Kidney tubule cell (primary cell): ENCODE measurements at places on chromosomes 4 and X.
A peak's percentile ranks its signal among the peaks of the same experiment; 100 is the strongest.

- DNase-seq, result peak; percentile 54
Observed at GRCh38 chr4:7752649-7753048, 187.0 kb downstream of the AFAP1 start.

- no peak for DNase-seq
Observed at GRCh38 chr4:181601103-181601502, 642.1 kb upstream of the TENM3 start.

GRCh38 chrX:48458711-48459110 lies 11.3 kb downstream of the SLC38A5 start:
- no peak for DNase-seq

DNA sequence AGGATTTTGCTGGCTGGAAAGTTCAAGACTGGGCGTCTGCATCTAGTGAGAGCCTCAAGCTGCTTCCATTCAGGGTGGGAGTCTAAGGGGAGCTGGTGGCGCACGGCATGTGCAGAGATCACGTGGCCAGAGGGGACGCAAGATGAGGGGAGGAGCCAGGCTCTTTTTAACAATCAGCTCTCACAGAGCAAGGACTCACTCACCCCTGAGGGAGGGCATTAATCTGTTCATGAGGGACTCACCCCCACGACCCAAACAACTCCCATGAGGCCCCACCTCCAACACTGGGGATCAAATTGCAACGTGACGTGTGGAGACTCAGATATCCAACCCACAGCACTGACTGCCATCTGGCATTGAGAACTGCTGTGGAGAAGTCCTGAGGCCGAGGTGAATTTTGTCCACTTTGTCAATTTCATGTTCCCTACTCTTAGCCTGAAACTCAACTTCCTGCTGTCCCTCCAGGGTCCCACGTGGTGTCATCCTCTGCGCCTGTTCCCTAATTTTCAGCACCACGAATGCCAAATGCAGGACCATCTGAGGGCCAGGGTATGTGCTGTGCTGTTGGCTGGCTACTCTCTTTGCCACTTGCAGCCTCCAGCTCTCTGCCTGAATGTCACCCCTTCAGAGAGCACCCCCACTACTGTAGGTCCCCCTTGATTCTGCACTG lies 5.6 kb downstream of the ZFP92 start:
- no peak for DNase-seq

- no peak for DNase-seq
Observed at GRCh38 chrX:130418740-130419139, 17.0 kb downstream of the RBMX2 start.

DNA sequence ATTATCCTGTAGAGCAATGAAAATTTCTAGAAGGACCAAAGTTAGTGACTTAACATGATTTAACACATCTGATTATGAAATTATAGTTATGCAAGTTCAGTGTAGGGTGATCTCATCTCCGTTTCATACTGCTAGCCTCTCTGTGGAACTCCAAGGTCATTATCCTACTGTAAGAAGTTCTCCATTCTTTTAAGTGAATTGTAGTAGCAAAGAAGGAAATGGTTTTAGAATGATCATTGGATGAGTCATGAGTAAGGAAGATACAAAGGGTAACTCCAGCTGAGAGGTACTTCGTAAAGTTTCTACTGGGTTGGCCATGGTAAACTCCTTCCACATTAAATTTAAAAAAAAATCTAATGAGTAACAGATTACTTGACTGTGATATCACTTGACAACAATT lies 215.0 kb upstream of the GIMD1 start:
- peak; percentile 97 for DNase-seq

DNA sequence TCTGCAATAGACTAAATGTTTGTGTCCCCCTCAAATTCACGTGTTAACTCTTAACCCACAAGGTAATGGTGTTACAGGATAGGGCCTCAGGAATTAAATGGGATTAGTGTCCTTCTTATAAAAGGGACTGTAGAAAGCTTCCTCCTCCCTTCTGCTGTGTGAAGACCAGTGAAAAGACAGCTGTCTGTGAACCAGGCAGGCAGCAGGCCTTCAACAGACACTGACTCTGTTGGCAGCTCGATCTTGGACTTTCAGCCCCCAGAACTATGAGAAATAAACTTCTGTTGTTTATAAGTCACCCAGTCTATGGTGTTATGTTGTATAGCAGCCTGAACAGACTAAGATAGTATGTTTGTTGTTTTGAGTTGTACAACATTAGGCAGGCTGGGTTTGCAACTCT lies 208.1 kb downstream of the GBA3 start:
- DNase-seq, result no peak

DNA sequence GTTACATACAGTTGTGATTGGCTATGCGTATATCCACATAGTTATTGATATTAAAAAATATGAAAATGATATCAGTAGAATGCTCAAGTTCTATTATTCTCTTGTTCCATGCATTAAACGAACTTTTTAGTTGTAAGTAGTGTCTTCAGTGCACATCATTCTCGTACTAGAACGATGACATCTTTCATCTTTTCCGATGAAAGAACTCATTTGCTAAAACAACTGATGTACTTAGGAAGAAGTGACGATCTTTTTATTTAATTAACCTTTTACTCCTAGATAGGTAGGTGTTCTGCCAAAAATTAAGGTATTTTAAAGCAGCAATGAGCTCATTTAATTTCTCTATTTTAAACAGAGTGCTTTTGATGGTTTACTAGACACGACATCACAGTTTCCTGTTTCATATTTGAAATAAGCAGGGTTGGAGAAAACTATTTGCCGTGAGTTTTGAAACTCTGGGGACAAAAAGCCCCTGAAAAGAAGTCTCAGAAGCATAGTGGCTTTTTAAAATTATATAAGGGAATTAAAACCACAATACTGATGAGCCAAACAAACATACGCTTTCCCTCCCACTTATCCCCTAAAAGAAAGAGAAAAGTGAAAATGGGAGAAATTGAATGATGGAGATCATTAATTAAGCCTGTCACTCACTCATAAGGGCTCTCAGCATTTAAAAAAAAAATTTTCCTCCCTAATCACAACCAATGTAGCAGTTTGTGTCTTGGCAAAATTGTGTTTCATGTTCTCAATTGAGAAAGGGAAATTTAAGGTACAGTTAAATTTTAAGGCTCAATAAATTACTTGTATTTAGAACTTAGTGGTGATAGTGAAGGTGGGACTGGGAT lies 25.6 kb downstream of the SPRY1 start:
- DNase-seq, result no peak

- peak; percentile 29 for DNase-seq
Observed at GRCh38 chrX:155148724-155149537, 67.3 kb upstream of the VBP1 start.

DNA sequence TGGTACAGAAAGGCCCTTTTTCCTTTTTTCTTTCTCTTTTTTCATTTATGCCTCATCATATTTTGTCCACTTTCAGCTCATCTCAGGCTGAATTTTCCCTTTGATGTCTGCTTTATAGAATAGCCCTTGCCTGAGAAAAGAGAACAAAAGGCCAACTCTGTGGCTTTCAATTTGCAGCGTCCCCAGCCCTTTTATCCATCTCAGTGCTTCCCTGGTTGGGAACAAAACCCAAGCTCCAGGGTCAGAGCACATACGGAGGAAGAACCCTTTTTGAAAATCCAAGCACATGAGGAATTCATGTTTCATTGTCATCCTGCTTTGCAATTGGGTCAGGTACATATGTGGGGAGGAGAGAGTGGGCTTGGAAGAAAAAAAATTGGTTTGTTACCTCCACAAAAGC lies 47.5 kb downstream of the TMEM164 start:
- no peak for DNase-seq

DNA sequence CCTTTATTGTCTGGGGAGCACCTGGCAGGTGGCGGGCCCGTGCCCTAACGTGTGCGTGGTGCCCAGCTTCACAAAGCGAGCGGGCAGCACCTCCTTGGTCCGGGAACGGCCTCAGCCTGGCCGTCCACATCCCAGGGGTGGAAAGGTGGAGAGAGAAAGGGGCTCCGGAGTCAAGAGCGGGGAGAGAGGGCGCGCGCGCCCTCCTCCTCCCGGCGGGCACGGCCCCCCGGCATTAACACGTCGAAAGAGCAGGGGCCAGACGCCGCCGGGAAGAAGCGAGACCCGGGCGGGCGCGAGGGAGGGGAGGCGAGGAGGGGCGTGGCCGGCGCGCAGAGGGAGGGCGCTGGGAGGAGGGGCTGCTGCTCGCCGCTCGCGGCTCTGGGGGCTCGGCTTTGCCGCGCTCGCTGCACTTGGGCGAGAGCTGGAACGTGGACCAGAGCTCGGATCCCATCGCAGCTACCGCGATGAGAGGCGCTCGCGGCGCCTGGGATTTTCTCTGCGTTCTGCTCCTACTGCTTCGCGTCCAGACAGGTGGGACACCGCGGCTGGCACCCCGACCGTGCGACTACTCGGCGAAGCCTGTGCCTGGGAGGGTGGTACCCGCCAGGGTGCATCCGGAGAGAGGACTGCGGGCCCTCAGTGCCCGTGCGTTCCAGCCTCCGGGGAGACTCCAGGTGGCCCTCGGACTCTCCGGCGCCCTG lies at the start of gene KIT:
Gene KIT (plus strand): TSS at position 407 of the 701 bp plus-strand sequence. CDS start 58 bp downstream, at position 465.
- no peak for DNase-seq
